ENCODE measurements at places on chromosomes 6 and 20.

- no peak for DNase-seq
These were observed 21.2 kb downstream of the NHLRC1 start for GRCh38 chr6:18101271-18101670.

DNA sequence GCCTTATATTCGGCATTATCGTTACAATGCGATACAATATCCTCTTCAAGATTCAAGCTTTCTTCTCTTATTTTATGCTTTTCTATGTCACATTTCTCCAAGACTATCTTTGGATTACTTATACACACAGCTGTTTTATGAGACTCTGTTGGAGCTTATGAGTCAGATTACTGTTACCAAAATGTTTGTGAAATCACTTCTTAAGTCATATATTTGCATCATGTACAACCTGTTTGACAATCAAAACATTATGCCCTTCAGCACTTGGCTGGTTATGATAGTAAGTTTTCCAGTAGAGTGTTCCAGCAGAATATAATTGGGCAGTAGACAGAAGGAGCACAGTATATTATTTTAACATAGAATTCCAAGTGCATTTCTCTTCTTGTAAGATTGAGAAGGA is 35.2 kb downstream of the BMP6 start:
- no peak for DNase-seq

GRCh38 chr6:26299286-26300042 is 65.5 kb upstream of the BTN3A2 start:
- DNase-seq: no peak

GRCh38 chr6:66538551-66539135 is 831.6 kb upstream of the EYS start:
- DNase-seq: no peak

DNA sequence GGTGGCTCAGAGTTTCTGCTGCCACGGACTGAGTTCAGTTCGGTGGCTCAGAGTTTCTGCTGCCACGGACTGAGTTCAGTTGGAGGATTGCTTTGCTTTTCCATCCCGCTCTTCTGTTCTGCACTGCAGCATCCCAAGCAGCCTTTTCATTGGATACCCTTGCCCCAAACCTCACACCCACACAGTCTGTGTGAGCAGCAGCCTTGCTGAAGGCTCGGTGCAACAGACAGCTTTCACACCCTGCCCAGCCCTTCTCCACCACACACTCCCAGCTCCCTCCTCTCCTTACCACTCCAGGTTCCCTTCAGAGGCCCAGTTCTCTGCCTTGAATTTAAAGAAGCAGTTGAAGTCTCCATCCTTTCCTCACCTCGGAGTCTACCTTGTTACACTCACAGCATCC is 52.5 kb upstream of the CHD6 start:
- DNase-seq: no peak

DNA sequence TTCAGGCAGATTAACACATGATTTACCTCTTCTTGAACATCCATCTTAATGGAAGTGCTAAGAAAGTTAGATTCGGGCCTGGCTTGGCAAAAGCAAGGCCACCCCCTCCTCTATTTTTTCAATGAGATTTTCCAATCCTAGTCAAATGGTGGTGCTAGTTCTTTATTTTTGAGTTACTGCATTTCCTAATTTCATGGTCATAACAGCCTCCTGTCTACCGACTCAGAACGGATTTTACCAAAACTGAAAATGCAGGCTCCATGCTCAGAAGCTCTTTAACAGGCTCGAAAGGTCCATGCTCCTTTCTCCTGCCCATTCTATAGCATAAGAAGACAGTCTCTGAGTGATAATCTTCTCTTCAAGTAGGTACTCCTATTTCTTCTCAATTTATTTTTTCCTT is 117.2 kb upstream of the ESR1 start:
- peak; percentile 26 for DNase-seq

Measured in iPS-NIHi11 (cell line).